ENCODE measurements at places on chromosomes 3 and 15. TPM values are rescaled to one million over a fixed set of nuclear protein-coding genes. Genes with fewer than 3 reads are reported as not detected.

Gene GOLGA8S
- total RNA-seq, result not detected

Gene EFCC1
- not detected for total RNA-seq

Gene MAGEL2
- not detected for total RNA-seq

Gene GOLGA6L7
- total RNA-seq, result not detected

- DNase-seq, result no peak
Measured at GRCh38 chr3:129130291-129130813, 8.7 kb upstream of the RAB43 start.

DNA sequence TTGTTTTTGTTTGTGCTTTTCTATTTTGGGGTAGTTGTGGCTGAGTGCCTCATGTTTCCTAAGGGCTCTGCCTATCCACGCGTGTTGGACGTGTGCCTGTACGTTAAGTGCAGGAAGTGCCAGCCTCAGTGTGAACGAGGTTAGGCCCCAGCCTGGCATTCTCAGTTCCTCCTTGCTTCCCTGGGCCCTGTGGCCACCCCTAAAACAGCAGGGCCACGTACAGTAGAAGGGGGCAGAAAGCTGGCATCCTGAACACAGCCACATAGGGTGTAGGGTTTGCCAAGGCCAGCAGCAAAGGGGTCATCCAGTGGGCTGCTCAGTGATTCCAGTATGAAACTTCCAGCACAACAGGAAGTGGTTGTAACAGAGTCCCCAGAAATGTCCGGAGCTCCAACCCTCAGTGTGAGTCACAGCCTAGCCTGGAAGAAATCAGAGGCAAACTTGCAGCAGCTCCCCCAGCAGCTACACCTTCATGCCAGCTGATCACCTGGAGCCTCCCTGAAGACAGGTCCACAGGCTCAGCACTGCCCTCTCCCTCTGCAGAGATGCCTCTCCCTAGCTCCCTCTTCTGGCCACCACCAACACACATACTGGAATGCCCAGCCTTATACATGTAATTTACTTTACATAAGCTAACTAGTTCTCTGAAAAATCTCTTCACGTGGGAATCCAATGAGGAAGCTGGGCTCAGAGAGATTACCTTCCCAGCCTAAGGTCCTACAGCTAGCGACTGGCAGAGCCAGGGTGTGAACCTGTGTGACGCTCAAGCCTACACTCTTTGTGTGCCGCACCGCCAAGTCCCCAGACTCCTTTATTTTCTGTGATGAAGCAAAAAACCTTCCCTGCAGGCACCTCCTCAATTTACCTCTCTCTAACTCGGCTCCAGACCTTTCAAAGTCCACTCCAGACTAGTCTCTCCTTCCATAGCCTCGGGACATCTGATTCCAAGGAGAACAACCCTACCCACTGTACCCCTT lies 26.6 kb downstream of the ILDR1 start:
- DNase-seq, result peak; percentile 97

DNA sequence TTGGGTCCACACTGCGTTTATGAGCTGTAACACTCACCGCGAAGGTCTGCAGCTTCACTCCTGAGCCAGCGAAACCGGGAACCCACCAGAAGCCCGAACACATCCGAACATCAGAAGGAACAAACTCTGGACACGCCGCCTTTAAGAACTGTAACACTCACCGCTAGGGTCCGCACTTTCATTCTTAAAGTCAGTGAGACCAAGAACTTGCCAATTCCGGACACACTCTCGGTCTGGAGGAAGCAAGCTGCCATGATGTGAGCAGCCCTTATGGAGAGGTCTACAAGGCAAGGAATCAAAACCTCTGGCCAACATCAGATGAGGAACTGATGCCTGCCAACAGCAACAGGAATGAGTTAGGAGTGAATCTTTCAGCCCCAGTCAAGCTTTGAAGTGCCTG lies 62.9 kb downstream of the SLC28A2 start:
- peak; percentile 6 for DNase-seq

- DNase-seq, result no peak
Measured at GRCh38 chr3:25843332-25843731, 53.4 kb downstream of the OXSM start.

DNA sequence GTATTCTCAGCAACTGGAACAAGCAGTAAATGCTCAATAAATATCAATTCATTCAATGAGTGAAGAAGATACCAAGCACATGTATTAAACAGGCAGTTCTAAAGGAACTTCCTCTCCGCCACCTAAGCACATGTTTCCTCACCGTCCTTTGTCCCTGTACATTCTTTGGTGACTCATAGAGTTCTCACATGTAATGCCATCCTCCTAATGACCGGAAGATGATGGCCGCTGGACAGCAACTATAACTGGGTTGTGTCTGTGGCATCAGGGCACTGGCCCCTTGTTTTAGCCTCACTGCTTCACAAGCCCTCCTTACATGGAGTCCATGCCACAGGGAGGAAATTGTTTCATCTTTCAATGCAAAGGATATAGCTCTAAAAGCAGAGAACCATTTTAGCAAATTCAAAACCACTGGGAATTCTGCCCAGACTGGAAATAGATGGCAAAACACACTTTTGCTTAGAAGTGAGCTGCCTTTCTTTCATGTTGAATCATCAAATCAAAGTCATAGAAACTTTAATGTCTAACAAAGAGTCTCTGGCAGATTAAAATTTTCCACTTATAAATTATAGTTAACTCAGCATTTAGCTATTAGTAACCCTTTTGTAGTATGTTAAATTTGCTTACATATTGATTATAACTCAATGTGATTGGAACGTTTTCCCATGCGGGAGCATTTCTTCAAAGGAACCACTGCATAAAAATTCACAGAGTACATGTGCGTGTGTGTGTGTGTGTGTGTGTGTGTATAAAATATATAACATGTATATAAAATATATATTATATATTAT lies 74.1 kb downstream of the GAP43 start:
- peak; percentile 80 for DNase-seq

DNA sequence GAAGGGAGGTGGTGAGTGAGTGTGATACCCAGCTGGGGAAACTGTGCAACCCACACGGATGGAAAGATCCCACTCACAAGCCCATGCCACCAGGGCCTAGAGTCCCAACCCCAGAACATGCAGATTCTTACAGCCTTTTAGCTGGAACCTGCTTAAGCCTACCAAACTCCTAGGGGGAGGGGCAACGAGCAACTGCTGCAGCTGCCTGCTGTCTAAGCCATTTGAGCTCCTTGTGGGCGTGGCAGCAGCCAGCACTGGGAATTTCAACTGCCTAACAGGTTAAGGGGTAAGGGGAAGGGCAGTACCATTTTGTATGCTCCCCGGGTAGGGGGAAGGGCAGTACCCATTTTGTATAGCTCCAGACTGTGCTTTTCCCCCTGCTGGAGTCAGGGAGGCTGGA lies 673.2 kb upstream of the BCHE start:
- DNase-seq, result no peak

DNA sequence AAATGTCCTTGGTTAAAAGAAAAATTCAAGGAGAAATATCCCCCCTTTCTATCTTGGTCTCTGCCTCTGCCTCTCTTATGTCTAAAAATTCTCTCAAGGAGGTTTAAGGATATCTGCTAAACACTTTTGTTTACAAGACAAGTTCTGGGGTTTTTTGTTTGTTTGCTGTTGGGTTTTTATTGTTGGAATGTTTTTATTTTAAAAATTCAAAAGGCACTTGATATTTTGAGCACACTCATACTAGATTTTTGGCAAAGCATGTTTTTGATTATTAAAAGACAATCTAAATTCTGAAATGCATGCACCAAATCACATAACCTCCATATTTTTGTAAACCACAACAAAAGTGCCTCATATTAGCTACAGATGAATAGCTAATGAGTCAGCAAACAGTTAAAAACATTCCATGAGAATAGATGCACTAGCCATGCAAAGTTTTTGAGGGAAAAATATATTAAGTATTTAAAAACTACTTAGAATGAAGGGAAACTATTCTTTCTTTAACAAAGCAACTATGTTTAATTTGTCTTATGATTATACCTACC lies 84.6 kb downstream of the ZBTB20 start:
- DNase-seq, result peak; percentile 85

GRCh38 chr15:52217186-52217585 lies 26.0 kb upstream of the GNB5 start:
- no peak for DNase-seq

GRCh38 chr15:98786717-98787116 lies 138.4 kb downstream of the IGF1R start:
- DNase-seq, result no peak

- peak; percentile 32 for DNase-seq
Measured at GRCh38 chr15:55740981-55741832, 1.7 kb downstream of the PRTG start.

DNA sequence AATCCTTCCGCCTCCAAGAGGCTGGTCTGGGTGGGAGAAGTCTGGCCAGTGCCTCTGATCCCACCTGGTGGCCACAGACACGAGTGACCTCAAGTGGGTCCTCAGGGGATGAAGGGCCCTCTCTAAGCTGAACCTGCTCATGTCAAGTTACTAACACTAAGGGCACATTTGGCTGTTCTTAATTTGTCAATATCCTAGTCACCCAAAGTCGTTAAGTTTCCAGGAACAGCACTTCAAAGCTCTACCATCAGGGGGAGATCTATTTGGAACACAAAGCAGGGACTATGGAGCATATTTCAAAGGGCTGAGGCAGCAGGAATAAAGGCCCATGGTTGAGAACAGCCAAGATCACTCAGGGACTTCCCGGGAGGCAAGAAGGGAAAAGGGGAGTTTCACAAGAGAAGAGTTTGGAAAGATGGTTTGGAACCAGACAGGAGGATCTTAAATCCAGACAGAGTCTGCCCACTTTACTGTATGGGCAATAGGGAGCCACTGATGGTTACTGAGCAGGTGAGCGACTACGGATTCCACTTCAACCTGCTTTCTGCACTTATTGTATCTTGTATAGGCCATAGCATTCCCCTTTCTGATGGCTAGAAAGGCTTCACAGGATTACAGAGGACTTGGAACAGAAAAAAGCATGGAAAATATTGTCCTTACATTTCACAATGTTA lies 13.7 kb downstream of the OXTR start:
- DNase-seq, result no peak

DNA sequence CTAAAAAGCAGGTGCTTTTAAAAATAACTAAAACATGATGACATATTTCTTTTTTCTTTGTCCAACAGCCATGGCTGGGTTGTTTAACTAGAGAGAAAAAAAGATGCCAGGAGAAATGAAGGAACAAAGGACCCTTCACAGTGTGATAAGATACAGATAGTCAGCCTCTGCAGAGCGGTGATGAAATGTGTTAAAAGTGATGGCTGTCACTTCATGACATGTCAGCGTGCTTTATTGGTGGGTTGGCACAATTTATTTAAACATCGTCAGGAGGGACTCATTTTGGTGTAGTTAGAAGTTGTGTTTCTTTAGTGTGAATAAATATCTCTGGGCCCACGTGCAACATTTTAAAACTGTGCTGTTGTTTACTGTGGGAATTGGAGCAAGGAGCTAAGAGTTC lies 887.4 kb upstream of the CFAP20DC start:
- DNase-seq, result no peak

DNA sequence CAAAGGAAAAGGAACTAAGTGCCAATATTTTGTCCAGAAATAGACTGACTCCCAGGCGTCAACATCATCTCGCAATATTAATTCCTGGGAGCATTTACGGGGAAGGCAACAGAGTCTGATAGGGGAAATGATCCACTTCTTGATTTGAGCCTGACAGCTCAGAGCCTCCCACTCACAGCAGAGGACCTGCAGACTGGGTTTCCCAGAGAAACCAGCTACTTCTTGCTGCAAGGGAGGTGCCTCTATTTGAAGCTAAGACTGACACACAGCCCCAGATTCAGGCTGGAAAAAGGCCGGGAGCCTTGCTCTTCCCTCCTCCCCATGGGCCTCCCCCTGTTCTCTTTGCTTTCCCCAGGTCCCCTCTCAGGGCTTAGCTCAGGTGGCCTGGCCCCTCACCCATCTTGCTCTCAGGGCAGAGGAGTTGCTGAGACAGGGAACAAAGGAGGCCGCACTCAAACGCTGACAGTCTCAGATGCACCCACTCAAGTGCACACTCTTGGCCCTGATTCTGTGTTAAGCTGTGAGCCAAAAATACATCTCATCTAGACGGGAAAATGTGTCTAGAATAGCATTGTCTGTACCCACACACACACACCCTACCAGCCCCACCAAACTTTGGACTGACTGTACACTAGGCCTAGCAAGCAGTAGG lies 49.8 kb upstream of the DCLK3 start:
- DNase-seq, result no peak

DNA sequence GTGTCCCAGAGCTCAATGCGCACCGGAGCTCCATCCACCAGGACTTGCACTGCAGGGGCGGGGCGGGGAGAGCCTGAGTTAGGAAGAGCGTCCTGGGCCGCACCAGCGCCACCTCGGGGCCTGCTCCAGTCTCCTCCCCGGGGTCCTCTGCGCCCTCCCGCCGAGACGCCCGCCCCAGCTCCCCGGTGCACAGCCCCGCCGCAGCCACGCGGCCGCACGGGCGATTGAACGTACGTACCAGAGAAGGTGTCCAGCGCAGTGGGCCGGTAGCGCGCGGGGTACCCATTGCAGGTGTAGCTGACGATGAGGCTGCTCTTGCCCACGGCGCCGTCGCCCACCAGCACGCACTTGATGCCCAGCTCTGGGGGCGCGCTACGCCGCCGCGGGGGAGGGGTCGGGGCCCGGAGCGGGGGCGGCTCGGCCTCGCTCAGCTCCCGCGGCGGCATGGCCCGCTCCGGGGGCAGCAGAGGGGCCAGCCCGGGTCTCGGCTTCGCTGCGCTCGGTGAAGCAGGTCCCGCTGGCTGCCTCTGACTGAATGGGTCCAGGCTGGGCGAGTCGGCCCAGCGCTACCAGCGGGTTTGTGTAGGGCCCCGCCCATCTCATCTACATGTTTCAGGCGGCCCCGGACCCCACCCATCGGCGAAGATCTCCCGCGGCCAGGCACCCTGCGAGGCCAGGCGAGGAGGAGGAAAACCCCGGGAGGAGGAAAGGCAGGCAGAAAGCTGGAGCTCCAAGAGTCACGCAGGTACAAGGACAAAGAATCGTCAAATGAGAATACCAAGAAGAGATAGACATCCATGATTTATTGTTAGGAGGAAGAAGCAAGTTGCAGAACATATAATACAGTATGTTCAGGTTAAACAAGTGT lies at the start of gene RHOV:
RHOV (minus strand) TSS at position 541 of the 868 bp plus-strand sequence; CDS start at position 446, 95 bp downstream.
- peak; percentile 64 for DNase-seq

GRCh38 chr3:146265720-146266119 lies 14.8 kb upstream of the PLSCR4 start:
- no peak for DNase-seq

DNA sequence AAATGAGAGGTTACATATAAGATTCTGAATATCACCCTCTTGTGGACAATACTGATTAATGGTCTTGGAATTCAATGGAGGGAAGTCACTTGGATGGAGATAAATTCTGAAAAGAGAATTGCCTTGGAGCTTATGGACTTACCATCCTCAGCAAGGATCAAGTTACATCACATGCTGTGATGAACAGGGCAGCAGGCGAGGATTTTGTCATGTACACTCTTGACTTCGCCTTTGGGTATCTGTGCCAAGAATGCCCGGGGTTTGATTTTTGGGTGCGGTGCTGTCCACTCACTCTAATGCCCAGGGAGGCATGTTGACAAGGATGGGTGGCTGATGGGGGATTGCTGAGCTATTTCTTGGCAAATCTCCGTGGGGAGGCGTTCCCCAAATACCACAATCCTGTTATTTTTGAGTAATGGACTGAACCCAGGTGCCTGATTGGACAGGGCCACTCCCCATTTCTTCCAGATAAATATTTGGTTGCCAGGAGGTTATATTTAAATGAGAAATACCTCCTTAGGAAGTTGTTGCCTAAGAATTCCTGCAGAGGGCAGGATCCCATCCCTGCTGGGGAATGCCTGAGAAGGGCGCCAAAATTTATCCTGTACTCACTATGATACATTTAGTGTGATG lies 96.3 kb downstream of the TPRG1 start:
- peak; percentile 67 for DNase-seq

GRCh38 chr3:164524201-164524600 lies 554.1 kb downstream of the SI start:
- DNase-seq, result no peak

All from M059J (cell line).